Stimulated activated CD8-positive, alpha-beta memory T cell treated with anti-CD3 and anti-CD28 coated beads, Interleukin-7, amount 100 ng/mL, for 1 hour (primary cell): ENCODE measurements at places on chromosomes 5 and 9.

DNA sequence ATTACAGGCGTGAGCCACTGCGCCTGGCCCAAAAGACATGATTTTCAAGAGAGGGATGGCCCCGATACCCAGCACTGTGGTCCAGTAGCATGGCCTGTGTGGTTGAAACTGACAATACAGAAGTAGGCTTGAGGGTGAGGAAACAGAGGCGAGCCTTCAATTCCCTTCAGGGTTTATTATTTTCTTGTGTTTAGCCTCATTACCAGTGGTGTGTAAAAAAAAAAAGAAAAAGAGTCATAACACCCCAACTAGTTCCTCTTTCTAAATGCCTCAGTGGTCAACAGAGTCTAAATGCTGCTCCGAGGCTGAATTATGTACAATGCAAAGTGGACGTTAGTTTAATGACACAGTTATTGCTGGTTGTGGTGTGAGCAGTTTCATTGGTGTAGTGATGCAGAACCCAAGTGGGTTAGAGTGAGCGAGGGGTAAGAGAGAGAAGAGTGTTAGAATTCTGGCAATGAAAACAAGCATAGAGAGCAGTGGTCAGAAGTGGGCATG, 58.8 kb downstream of the SNX30 start:
- DNase-seq = no peak

- DNase-seq = no peak
Observed at GRCh38 chr9:93978551-93978950, 23.4 kb upstream of the BARX1 start.

DNA sequence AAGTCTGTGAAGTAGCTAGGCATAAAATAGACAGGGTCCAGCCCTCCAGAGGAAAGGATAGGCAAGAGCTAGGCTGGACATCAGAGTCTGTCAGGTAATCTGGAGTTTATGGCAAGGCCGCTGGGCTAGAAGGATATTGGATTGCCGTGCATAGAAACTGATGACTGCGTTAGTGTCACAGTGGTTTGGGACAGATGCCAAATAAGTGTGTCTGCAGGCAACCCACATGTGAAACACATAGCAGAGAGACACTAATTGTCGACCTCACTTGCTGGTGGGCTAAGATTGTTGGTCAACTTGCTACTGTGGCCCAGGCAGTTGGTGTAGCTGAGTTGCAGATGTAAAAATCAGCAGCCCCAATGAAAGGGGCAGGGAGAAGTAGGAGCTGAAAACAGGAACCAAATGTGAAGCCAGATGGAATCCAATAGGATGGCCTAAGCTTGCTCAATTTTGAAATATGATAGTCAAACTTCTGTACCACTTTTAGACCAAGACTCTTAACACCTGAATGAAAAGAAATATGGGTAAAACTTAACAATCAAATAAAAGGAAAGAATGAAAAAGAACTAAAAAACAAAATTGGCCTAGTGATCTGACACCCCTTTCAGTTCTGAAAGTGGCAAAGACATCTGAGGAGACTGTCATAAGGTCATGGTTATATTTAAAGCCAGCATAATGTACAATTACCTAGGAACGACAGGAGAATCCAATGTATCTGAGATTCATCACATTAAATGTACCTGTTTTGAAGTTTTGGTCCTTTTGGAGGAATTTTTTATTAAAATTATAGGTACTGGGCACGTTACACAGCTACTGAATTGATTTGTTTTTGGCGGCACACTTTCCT, 243.3 kb upstream of the ACTBL2 start:
- DNase-seq = no peak

GRCh38 chr5:42842921-42843641, 31.4 kb upstream of the SELENOP start:
- no peak for DNase-seq

GRCh38 chr5:179263391-179264052, 81.7 kb downstream of the ADAMTS2 start:
- DNase-seq = no peak

- DNase-seq = no peak
Observed at GRCh38 chr9:77725046-77725694, 77.0 kb upstream of the GNA14 start.

DNA sequence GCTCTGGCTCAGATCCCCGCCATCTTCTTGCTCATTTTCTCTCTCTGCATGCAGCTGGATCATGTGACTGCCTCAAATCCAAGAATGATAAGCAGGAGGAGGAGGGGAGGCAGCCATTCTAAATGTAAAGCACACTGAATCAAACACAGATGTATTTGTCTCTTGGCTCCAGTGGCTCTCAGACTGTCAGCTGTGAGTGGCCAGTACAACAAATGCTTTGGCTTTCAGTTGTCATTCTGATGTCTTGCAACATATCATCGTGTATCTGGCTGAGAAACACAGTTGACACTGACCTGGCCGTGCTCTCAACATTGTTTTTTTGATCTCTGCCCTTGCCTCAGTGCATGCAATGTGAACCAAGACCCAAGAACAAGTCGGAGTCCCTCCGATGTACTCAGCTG, 233.1 kb downstream of the ADAMTSL1 start:
- no peak for DNase-seq

DNA sequence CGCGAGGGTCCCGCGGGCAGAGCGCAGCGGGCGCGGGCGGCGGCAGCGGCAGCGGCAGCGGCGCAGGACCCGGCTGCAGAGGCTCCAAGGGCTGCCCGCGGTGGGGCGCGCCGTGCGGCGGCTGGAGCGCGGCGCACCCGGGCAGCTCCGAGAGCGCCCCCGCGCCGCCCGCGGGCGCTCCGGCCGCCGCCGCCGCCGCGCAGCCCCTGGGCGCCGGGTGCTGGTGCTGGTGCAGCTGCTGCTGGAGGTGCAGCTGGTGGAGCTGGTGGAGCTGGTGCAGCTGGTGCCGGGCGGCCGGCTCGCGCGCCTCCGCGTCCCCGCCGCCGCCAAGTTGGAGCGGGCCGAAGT, 644 bp downstream of the IER5L start:
- DNase-seq = no peak

GRCh38 chr5:109987970-109988369, 298.2 kb downstream of the MAN2A1 start:
- no peak for DNase-seq

- no peak for DNase-seq
Observed at GRCh38 chr5:95803271-95804148, 19.0 kb downstream of the GLRX start.

GRCh38 chr5:135654761-135655467, 76.1 kb upstream of the CXCL14 start:
- DNase-seq = no peak

- DNase-seq = no peak
Observed at GRCh38 chr9:20242510-20243189, 379.6 kb downstream of the MLLT3 start.

DNA sequence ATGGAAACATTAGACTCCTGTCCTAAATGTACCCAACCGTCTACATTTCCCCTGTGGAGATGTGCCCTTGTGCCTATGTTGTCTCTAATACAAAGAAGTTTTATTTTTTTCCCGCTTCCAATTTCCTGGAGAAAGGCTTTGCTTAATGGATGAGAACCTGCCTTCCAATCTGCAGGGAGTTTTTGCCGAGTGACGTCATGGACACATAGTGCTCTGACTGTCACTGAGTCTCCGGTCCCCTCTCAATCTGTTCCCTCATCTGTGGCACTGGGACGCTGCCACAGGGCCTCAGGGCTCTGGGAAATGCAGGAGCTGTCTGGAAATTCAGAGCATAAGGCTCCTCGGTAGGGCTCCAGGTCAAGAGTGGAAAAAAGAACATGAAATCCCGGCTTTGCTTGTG, 144.8 kb downstream of the PDZD2 start:
- no peak for DNase-seq

- DNase-seq = no peak
Observed at GRCh38 chr5:116130471-116130870, 45.6 kb downstream of the COMMD10 start.

- DNase-seq = no peak
Observed at GRCh38 chr9:116476935-116477381, 210.1 kb upstream of the TRIM32 start.

GRCh38 chr5:101590384-101590783, 687.3 kb upstream of the ST8SIA4 start:
- no peak for DNase-seq

GRCh38 chr9:15018096-15018637, 107.9 kb upstream of the FREM1 start:
- no peak for DNase-seq

GRCh38 chr9:99601571-99602111, 220.0 kb upstream of the NR4A3 start:
- DNase-seq = no peak

GRCh38 chr9:9919174-9919775, 693.5 kb downstream of the PTPRD start:
- DNase-seq = no peak

- no peak for DNase-seq
Observed at GRCh38 chr5:153756540-153756939, 266.1 kb downstream of the GRIA1 start.

GRCh38 chr9:134163371-134164196, 780 bp downstream of the RNU6ATAC start:
- peak; percentile 34 for DNase-seq

GRCh38 chr5:22277006-22277405, 576.1 kb downstream of the CDH12 start:
- no peak for DNase-seq

- DNase-seq = no peak
Observed at GRCh38 chr9:95118596-95118995, 198.9 kb downstream of the FANCC start.

- DNase-seq = no peak
Observed at GRCh38 chr5:80184235-80185023, 71.4 kb downstream of the SERINC5 start.

DNA sequence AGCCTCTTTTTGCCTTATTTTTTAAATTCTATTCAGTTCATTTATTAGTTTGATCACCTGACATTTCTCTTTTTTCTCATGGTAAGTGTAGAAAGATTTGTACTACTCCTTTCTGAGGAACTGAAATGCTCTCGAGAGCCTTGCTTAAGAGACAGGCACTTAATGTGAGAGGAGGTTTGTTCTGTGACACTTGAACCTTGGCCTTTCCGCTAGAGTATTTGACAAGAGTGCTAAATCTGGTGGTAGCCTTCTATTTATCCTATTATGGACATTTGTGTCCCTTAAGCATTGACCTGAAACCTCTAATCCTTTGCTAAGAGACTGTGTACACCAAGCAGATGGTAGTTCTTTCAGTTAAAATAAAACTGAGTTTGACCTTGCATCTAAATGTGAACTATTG, 805.0 kb upstream of the PTPRD start:
- DNase-seq = no peak

DNA sequence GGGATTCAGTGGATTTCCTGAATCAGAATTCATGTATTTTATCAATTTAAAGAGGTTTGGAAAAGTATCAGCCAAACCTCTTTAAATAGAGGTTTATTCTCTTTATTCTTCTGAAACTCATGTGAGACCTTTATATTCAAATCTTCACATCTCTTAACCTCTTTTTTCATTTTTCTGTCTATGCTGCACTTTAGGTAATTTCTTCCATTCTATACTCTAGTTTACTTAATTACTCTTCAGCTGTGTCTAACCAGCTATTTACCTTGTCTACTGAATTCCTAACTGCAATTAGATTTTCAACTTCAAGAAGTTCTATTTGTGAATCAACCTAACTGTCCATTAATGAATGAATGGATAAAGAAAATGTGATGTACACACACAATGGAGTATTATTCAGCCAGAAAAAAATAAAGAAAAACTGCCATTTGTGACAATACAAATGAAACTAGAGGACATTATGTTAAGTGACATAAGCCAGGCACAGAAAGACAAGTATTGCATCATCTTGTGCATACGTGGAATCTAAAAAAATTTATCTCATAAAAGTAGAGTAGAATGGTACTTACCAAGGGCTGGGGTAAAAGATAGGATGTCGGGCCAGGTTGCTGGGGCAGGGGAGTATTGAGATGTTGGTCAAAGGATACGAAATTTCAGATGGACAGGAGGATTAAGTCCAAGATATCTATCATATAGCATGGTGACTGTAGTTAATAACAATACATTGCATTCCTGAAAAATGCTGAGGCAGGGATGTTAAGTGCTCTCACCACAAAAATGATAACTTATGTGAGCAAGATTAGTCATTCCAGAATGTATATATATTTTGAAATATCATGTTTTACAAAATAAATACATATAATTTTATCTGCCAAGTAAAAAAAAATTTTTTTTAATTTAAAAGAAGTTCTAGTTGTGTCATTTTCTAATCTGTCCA, 129.5 kb upstream of the LRRTM2 start:
- DNase-seq = no peak

DNA sequence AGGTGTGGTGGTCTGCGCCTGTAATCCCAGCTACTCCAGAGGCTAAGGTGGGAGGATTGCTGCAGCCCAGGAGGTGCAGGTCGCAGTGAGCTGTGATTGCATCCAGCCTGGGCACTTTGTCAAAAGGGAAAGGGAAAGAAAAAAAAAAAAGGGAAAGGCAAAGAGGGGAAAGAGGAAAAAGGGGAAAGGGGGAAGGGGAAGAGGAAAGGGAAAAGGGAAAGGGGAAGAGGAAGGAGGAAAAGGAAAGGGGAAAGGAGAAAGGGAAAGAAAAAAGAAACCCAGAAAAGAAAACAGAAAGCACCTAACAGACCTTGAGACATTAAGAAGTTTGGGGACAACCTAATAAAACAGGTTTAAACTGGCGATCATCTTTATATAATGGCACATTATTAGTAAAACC, 40.0 kb downstream of the IDNK start:
- DNase-seq = no peak

GRCh38 chr5:67870662-67871061, 344.9 kb upstream of the PIK3R1 start:
- DNase-seq = no peak

GRCh38 chr5:95100551-95100950, 184.3 kb downstream of the MCTP1 start:
- no peak for DNase-seq

GRCh38 chr5:98308231-98308630, 465.2 kb upstream of the RGMB start:
- no peak for DNase-seq

DNA sequence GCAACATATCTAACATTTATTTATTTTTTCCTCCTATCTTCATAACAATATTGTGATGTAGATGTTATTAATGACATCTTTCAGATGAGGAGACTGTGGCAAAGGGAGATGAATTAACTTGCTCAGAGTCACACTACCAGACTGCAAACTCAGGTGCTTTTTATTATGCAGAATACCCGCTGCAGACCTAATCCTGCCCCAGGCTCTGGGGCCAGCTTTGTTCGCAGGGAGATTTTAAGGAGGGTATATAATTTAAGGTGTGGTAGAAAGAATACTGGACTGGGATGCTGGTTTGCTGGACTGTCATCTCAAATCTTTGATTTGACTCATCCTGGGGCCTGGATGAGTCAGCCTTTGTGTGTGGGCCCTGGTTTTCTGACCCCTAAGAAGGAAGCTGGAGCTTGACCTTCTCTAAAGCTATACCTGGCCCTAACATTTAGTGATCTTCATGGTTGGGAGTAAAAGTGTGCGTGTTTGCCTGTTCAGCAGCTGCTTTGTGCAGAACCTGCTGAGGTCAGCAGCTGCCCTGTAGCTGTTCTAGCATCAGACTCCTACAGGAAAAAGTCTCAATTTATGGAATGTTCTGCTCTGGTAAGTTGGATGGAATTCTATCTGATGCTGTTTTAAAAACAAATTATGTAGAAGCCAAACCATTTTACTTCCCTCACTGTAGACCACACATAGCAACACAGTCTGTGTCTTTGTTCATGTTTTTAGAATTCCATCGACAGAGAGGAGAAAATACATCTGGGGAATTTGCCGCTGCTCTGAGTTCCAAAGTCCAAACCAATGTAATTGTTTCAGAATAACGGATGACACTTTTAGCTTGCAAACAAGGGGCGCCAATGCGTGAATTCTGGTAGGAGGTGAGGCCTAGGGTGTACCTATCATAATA, 4.5 kb downstream of the SLC36A1 start:
- no peak for DNase-seq
